ENCODE measurements at places on chromosomes 4 and X.
A peak's percentile ranks its signal among the peaks of the same experiment; 100 is the strongest.

DNA sequence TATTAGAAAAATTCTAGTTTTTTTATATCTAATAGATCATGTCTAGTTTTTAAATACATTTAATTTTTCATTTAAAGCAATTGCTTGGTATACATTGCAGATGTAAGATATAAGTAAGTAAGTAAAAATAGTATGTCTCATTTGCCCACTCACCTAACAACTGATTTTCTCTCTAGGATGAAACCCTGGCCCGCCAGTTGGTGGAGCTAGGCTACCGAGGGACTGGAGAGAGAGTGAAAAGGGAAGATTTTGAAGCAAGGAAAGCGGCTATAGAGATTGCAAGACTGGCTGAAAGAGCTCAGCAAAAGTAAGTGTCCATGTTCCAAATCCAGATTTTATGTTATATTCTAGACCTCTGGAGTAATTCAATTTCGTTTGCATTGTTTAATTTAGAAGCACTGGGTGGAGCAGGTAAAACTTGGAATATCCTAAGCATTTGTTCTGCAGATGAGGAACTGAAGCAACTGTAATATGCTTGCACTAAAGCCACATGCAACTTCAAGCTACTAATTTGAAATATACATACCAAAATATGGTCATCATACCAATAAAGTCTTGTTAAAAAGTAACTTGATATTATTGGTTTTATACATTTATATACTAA lies 27.1 kb downstream of the CFAP299 start:
- DNase-seq = peak; percentile 49

DNA sequence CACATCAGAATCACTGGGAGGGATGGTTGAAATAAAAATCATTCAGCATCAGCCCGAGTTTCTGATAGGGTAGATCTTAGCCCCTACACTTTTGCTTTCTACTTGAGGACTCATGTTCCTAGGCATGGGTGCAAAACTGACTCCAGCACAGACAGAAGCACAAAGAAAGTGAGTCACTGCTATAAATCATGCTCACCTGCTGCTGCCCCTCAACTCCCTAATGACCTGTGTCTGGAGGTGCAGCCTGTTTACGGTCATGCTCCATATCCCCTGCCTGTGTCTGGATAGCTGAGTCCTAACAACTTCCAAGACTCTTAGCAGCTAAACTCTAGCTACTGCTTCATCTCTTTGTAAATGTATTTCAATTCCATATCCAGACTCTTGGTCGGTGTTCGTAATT lies 57.8 kb downstream of the ADGRA3 start:
- no peak for DNase-seq

DNA sequence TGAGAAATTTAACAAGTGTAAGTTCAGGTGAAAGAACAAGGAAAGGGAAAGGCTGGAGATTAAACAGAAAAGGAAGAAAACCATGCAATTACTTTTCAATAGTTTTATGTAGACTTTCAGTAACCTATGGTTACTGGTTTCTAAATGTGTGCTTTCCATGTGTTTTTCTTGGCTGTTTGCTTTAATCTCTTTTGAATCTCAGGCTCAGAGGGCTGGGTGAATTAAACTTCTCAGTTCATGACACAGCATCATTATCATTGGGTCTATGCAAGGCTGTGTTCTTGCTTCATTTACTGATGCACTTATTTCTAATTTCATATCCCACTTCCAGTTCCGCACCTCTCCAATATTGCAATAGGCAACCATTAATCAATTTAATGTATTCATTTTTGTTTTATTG lies 266.5 kb upstream of the UGT8 start:
- no peak for DNase-seq

DNA sequence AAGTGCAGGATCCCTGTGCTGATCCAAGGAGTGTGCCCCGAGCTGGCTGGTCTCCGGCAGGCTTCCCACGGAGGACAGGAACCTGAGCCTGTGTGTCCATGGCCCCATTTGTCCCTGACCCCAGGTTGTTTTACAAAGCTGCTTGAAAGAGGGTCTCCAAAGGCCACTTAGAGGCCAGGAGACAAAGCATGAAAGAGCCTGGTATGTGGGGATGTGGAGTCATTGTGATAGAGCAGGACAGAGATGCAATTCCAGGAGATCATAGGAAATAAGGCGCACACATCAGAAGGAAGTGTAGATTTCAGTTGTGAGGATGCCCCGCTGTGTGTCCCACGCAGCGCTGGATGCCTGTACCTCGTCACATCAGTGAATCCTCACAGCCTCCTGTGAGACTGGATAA lies 48.0 kb downstream of the TENM3 start:
- no peak for DNase-seq

GRCh38 chr4:120083152-120083551 lies 16.5 kb upstream of the MAD2L1 start:
- no peak for DNase-seq

DNA sequence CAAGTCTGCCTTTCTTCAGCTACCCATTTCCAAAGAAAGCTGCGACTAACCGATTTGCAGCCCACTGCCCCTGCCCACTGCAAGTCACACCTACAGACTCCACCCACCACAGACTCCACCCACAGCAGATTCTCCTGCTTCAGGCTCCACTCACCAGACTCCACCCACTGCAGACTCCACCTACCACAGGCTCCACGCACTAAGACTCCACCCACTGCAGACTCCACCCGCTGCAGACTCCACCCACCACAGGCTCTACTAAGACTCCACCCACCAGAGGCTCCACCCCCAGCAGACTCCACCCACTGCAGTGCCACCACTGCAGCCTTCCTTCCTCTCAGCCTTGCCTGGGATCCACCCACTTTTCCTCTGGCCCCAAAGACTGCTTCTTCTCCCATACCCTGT lies 41.3 kb downstream of the ABLIM2 start:
- DNase-seq = peak; percentile 59

DNA sequence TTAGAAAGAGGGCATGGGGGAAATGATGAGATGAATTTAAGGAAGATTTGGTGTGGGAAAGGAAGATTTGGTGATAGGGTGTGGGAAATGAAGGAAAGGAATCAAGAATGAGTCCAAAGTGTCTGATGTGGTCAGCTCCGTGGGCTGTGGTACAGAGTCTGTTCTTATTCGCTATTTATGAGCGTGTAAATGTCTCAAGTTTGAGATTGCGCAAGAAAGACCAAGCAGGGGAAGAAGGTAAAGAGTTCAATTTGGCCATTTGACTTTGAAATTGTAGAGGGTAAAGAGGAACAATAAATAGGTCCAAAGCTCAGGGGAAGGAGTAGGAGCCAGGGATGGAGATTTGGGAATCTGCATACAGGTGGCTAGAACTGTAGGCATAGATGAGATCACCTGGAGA lies 11.3 kb upstream of the SMS start:
- no peak for DNase-seq

- no peak for DNase-seq
Measured at GRCh38 chrX:13380211-13380610, 60.4 kb upstream of the ATXN3L start.

GRCh38 chr4:130478406-130478805 lies 1382.5 kb downstream of the C4orf33 start:
- no peak for DNase-seq

GRCh38 chr4:156858071-156858470 lies 113.5 kb downstream of the PDGFC start:
- no peak for DNase-seq

DNA sequence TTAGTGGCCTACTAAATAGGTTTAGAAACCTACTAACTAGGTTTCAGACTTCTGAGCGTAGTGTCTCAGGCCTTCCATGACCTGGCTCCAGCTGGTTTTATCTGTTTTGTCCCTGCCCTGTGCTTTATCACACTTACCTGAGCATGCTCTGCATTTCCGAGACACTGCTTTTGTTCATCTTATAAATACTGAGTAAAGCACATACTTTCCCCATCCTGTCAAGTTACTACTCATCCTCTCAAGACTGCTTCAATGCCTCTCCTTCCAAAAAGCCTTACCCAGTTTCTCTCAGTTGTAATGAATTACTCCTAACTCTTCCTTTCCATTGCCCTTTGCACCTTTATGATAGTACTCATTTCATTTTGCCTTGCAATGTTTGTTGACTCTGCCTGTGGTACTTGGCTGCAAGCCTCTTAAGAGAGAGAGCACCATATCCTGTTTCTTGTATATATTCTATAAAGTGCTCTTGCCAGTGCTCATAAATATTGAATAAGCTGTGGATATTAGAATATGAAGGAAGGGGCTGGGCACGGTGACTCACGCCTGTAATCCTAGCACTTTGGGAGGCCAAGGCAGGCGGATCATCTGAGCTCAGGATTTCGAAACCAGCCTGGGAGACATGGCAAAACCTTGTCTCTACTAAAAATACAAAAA lies 34.4 kb downstream of the SLAIN2 start:
- no peak for DNase-seq

DNA sequence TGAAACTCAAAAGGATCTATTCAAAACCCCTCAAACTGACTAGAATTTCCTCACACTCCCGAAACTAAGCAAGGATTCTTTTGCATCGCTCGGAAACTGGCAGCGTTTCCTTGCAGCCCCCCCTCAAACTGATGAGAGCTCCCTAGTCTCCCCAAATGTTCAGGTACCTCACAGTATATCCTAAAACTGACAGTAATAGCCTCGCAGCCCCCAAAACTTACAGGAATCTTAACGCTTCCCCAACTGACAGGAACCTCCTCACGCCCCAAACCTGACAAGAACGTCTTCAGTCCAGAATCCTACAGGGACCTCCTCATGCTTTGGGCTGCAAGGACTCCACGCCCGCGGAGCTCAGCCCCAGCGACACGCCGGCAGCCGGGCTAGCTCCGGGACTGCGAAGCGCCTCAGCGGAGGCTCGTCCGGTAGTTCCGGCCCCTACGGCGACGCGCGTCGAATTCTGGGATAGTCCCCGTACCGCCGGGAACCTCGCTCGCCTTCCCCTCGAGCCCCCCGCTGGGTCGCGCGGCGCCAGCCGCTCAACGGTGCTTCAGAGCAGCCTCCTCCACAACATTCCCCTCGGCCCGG lies 640 bp downstream of the PHF8 start:
- DNase-seq = peak; percentile 35

- DNase-seq = no peak
Measured at GRCh38 chr4:104989371-104989770, 157.3 kb upstream of the TET2 start.

DNA sequence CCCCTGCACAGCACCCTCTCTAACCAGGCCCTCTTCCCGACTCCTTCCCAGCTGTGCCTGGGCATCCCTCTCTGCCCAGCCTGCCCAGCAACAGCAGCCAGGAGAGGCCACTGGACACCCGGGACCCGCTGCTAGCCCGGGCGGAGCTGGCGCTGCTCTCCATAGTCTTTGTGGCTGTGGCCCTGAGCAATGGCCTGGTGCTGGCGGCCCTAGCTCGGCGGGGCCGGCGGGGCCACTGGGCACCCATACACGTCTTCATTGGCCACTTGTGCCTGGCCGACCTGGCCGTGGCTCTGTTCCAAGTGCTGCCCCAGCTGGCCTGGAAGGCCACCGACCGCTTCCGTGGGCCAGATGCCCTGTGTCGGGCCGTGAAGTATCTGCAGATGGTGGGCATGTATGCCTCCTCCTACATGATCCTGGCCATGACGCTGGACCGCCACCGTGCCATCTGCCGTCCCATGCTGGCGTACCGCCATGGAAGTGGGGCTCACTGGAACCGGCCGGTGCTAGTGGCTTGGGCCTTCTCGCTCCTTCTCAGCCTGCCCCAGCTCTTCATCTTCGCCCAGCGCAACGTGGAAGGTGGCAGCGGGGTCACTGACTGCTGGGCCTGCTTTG lies 1.1 kb downstream of the AVPR2 start:
- DNase-seq = no peak

DNA sequence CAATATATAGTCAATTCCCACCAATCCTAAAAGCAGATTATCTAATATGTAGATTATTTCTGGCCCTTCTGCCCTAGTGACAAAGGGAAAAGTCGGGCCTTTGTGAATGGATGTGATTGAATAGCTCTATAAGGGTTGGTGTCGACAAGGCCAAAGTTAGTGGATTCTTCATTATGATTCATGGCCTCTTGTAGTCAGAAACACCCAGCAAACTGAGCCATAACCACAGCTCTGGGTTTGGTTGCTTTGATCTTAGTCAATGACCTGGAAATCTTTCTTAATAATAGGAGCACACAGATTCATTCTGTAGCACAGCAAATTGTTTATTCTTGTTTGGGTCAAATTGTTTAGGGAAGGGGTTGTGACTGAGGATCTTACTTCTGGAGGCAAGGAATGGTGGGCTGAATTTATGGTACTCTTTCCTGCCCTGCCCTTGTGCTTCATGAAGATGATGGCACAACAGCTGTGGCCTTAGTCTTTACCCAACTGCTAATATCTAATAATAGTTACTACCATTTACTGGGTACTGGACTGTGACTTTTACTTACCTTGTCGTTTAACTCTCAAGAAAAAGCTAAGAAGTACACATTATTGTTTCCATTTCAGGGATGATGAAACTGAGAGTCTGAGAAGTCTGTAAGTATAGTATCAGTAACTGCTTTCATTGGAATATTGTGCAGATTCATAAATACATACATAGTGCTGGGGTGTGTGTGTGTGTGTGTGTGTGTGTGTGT lies 74.0 kb downstream of the AFF2 start:
- no peak for DNase-seq

GRCh38 chr4:8084712-8085490 lies 73.7 kb downstream of the ABLIM2 start:
- no peak for DNase-seq

DNA sequence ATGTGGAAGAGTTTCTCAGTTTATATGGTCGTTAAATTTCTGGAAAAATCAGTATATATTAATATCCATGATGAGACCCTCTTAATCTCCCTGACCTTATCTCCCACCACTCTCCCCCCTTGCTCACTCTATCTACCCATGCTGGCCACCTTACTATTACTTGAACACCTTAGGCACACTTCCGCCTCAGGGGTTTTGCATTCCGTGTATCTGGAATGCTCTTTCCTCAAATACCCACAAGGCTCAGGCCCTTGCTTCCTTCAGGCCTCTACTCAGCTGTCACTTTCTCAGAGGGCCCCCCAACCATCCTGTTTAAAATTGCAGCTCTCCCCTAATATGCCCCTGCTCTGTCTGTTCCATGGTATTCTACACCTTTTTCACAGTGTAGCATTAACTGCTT lies 1.9 kb downstream of the KANTR start:
- DNase-seq = no peak

DNA sequence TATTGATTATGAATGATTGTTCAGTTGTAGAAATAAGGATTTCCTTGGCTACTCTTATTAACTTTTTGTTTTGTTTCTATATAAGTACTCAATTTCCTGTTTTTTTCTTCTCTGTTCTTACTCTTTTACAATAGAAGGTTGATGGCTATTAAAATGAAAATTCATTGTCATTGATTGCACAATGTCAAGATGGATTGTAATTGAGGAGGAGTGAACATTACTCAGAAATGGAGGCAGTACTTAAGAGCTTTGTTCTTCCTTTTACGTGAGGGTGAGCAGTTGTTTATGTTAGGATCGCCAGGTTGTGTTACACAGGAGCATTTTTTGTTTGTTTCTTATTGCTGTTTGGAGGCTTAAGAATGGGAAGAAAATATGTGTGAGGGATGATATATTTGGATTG lies 2062.4 kb downstream of the ARAP2 start:
- DNase-seq = no peak

GRCh38 chr4:26279446-26279845 lies 41.4 kb upstream of the RBPJ start:
- DNase-seq = no peak

DNA sequence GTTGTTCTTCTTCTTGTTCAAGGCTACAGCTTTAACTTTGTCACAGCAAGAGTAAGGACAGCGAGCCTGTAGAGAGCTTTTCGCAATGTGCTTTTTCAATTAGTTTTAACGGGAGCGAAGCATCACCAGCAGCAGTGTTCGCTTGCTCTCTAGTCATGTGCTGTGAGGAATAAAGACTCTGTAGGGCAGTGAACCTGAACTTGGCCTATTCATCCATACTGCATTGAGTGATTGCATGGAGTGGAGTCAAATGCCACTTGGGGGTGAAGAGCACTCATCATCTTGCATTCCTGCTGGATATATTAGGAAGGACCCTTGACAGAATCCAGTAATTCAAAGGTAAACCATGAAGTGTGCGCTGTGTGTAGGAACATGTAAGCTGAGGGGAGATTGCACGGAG lies 240.0 kb downstream of the FRMPD4 start:
- DNase-seq = no peak

All from stimulated activated CD4-positive, alpha-beta T cell treated with anti-CD3 and anti-CD28 coated beads, Interleukin-2, amount 100 ng/mL, for 24 hours (primary cell).